ENCODE measurements at places on chromosomes 11 and 22.

DNA sequence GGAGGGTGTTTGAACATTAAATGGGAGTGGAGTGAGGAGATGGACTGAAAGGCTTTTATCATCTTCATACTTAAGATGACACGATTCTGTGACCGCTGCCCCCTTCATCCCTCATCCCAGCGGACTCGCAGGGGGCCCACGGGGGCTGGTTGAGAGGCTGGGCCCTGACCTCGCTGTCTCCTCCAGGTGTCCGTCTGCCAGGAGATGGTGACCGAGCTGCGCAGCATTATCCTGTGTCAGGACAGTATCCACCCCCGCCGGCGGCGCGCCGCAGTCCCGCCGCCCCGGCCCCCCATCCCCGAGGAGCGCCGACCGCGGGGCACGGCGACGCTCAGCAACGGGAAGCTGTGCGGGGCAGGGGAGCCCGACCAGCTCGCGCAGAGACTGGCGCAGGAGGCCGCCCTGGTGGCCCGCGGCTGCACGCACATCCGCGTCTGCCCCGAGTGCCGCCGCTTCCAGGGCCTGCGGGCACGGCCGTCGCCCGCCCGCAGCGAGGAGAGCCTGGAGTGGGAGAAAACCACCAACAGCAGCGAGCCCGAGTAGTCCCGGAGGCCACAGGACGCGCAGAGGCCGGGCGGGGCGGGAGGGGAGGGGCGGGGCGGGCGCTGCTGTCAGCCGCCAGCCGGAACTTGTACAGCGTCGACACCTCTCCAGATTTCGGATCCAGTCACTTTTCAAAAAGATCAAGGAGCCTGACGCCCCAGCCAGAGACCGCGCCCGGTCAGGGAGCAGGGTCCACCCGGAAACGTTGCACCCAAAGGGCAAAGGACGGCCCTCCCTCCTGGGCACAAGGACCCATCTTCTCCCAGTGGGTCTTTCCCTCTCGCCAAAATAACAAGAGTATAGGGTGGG lies 38.0 kb upstream of the TBCEL start:
- no peak for DNase-seq

DNA sequence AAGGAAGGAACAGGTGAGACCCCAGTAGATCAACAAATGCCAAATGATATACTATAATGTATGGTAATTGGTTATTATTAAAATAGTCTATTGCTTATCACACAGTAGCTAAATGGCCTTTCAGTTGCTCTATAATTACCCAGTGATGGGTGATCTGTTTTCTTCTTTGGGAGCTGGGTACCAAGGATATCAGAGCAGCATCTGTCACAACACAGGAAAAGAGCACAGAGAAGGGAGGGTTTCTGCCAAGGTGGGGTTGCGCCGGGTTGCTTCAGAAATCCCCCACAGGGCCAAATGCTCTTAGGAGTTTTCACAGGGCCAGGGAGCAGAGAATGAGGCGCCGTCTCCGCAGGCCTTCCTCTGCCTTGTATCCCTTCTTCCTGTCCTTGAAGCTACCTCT lies 469.4 kb downstream of the INSC start:
- DNase-seq, result no peak

- DNase-seq, result no peak
Measured at GRCh38 chr11:117825538-117826189, 1.1 kb upstream of the FXYD2 start.

DNA sequence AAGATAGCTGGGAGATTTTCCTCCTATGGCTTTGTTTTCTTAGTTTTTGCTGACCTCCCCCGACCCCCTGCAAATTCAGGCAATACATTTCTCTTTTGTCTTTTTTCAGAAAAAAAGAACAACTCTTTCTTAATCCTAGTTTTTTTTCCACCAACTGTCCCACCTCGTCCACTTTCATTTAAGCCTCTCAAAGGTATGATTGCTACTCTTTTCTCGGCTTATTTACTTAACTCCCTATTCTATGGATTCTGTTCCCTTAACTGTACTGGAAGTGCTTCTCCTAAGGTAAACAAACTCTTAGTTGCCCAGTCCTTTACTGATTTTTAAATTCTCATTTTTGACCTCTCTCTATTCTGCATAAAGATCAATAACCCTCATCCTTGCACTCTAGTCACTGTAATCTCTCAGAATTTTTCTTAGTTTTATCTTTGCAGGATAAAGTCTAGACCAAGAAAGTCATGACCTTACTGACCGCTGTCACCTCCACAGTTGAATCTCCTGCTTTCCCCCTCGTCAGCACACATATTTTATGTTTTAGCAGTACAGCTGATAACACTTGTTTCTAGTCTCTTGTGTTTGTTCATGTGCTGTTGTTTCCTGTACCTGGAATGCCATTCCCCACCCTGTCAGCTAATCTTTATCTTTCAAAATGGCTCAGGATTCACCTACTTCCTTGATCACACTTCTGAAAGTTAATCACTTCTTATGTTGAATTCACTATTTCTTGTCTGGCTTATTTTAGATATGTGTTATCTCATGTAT lies 14.9 kb downstream of the TBCEL start:
- no peak for DNase-seq

- no peak for DNase-seq
Measured at GRCh38 chr22:36386900-36387708, 663 bp downstream of the MYH9 start.

All from BJ (cell line).